ELR (cell line): ENCODE measurements at places on chromosomes 7 and 10.
A peak's percentile ranks its signal among the peaks of the same experiment; 100 is the strongest.

DNA sequence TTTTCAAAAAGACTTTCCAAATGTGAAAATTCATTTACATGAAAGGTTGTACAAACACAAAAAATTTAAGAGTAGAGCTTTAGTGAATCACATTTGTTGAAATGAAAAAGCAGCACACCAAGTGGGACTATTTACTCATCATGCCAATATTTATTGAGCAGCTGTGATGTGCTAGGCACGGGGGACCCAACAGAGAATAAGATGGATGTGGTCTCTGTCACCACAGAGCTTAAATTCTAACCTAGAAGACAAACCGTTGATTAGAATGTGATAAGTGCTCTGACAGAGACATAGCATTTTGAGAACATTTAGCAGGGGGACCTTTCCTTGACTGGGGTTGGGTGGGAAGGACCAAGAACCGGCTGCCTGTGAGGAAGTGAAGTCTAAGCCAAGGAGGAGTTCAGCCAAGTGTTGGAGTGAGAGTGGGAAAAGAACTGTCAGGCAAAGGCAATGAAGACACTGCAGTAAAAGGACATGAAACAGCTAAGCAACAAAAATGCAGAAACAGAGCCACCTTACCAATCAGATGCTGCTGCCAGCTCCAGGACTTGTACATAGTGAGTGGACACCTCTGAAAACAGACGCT lies 19.1 kb downstream of the ADAM12 start:
- no peak for DNase-seq

DNA sequence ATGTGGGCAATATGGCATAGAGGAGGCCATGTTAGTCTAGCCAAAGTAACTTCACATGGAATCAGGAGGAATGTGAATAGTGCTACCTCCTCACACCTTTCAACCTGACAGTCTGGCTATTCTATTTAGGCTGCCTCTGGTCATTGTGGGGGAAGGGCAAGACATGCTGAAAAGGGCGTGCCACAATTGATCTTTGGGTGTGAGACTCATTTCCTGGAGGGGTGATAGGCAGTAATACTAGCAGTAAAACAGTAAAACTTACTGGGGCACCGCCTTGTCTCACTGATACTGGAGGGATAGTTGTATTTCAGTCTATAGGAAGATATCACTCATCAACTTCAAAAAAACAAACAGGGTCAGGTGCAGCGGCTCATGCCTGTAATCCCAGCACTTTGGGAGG lies 88.7 kb downstream of the TMEM168 start:
- no peak for DNase-seq

DNA sequence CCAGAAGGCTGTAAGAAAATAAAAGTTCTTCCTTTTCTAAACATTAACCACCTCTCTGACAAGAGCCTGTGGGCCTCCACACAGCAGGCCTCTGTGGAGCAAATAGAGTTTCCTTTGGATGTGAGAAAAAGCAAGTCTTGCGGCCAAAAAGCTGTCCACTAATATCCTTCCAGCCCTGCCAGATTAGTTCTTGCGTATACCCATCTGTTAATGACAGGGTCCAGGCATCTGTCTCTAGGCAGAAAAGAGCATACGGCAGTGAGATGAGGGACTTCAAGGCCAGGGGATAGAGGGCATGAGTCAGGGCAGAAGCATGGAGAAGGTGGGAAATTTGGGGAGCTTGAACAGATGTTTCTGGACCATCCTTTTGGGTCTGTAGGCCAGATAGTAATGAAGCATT lies 164.9 kb downstream of the NSUN6 start:
- no peak for DNase-seq

GRCh38 chr7:149473251-149473650 lies 12.4 kb upstream of the ZNF777 start:
- DNase-seq: no peak

- peak; percentile 100 for DNase-seq
Measured at GRCh38 chr7:37031571-37032257, 307.4 kb upstream of the AOAH start.

GRCh38 chr10:24382979-24383663 lies 174.2 kb downstream of the KIAA1217 start:
- no peak for DNase-seq

DNA sequence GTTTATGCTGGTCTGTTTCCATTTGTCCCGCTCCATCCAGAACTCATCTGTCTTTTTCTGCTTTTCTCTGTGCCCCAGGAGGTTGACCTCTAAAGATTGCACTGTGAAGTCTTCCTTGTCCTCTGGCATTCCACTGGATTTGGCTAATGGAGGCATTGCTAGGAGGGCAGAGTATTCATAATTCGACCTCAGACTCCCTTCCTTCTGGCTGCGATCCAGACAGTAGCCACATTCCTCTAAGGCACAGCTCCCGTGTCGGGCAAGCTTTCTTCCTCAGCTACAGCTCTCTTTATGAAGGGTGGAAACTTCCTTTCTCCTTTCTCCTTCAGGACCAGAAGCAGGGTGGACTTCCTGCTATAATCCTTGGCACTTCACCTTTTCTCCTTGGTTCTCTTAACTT lies 175.9 kb downstream of the BAMBI start:
- no peak for DNase-seq

- no peak for DNase-seq
Measured at GRCh38 chr10:132911786-132912097, 30.6 kb downstream of the CFAP46 start.

DNA sequence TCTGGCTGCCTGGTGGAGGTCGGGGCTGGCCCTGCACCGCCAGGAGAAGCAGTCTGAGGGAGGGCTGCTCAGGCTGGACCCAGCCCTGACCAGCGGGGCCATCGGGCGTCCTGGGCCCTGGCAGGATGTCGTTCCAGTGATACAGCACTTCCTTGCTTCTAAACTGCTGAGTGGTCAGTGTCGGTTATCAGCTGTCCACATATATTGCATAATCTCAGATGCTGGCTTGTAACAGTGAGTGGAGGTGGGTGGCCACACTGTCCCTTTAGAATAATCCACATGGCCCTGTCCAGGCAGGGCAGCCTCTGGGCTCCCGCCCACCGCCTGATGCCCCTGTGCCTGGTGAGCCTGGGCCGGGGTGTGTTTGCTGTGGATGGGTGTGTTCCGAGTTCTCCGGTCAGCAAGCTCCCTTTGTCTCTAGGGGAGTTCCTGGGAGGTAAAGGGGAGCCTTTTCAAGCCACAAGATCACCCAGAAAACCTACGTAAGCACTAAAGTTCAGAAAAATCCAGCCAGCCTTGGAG lies 86.1 kb downstream of the LHPP start:
- DNase-seq: no peak

GRCh38 chr7:159240962-159241361 lies 96.3 kb upstream of the VIPR2 start:
- no peak for DNase-seq

GRCh38 chr7:73482746-73483145 lies 39.3 kb downstream of the BAZ1B start:
- no peak for DNase-seq

- DNase-seq: no peak
Measured at GRCh38 chr7:1554333-1555045, 1.5 kb downstream of the TMEM184A start.

- no peak for DNase-seq
Measured at GRCh38 chr7:157615101-157615817, 278.5 kb downstream of the DNAJB6 start.

GRCh38 chr7:76191783-76192240 lies 9.9 kb upstream of the SRRM3 start:
- peak; percentile 75 for DNase-seq

DNA sequence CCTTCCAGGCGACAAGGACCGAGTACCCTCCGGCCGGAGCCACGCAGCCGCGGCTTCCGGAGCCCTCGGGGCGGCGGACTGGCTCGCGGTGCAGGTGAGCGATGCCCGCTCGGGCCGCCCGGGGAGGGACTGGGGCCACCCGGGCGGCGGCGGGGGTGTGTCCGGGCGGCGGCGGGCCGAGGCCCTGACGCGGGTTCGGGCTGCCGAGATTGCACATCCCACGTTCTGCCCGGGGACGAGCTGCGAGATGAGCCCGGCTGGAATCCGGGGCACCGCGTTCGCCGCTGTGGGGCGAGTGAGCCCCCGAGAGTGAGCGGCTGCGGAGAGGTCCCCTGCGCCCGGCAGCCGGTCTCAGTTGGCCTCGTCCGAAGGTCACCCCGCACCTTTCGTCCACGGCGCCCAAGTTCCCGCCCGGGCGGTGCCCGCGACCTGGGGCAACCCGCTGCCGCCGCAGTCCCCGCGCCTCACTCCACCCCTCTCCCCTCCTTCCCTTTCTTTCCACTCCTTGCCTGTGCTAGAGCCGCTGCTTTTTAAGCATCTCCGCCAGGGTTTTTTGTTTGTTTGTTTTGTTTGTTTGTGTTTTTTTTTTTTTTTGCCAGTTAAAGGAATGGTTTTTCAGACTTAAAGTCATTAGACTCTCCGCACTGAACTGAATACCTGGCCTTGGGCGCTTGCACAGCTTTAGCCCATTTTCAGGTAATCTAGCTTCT lies 515 bp downstream of the RALA start:
- DNase-seq: peak; percentile 39

GRCh38 chr7:22417349-22417748 lies 60.4 kb upstream of the RAPGEF5 start:
- DNase-seq: no peak

GRCh38 chr10:89773081-89773480 lies 71.7 kb downstream of the KIF20B start:
- peak; percentile 33 for DNase-seq

GRCh38 chr7:44131173-44132029 lies 8.1 kb upstream of the POLD2 start:
- peak; percentile 37 for DNase-seq

DNA sequence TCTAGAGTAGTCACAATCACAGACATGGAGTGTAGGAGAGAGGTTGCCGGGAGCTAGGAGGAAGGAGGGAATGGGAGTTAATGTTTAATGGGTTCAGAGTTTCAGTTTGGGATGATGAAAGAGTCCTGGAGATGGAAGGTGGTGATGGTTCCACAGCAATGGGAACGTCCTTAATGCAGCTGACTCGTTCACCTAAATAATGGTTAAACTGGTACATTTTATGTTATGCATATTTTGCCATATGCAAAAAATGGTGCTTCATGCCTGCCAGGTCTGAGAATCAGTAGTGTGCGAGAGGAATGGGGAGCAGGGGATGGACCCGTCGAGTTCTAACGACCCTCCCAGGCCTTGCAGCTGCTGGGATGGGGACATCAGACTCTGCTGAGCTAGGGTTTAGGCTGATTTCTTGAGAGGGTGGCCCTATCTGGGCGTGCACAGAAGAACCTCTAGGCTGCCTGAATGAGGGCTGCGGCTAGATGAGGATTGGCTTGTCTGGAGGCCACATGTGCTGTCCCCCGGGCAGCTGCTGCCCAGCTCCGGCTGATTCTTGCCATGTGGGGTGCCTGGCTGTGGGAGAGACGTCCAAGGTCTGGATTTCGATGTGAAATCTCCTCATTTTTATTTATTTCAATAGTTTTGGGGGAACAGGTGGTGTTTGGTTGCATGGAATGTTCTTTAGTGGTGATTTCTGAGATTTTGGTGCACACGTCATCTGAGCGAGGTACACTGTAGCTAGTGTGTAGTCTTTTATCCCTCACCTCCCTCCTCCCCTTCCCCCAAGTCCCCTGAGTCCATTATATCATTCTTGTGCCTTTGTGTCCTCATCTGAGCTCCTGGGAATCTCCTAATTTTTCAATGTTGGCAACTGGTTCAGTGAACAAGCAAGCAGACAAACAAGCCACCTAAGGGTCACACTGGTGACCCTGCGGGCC lies 116.0 kb downstream of the GRK5 start:
- no peak for DNase-seq

- DNase-seq: no peak
Measured at GRCh38 chr10:23850631-23851030, 358.3 kb upstream of the KIAA1217 start.

GRCh38 chr7:128322040-128322643 lies 21.6 kb downstream of the RBM28 start:
- DNase-seq: peak; percentile 53

GRCh38 chr7:33040803-33041516 lies 21.6 kb downstream of the NT5C3A start:
- peak; percentile 45 for DNase-seq

DNA sequence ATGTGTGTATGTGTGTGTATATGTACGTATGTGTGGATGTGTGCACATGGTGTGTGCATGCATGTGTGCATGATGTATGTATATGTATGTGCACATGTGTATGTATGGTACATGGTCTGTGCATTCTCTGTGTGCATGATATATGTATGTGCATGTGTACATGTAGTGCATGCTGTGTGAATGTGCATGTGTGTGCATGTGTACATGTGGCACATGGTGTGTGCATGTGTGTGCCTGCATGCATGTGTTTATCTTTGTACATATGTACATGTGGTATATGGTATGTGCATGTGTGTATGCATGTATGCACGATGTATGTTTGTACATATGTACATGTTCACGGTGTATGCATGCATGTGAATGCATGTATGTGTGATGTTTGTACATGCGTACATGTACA lies 383.7 kb downstream of the TYW1 start:
- no peak for DNase-seq

- peak; percentile 70 for DNase-seq
Measured at GRCh38 chr7:151690606-151691005, 170.9 kb upstream of the RHEB start.

DNA sequence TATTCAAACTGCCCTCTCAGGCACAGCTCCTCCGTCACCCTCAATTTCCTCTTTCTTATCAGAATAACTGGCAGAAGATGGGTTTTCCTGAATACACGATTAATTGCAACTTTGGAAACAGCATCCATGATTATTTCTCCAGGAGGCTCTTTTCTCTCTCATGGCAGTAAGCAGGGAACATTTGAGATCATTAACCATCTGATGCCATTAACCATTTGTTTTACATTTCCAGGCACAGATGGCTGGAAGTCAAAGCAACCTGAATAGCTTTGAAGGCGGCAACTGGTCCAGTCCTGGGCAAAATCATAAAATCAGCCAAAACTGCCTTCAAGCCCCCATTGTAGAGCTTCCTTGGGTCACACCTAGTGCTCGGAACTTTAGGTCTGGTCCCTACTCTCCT lies 289.5 kb upstream of the AOAH start:
- DNase-seq: no peak

- peak; percentile 79 for DNase-seq
Measured at GRCh38 chr10:119333146-119333792, 125.9 kb downstream of the GRK5 start.

DNA sequence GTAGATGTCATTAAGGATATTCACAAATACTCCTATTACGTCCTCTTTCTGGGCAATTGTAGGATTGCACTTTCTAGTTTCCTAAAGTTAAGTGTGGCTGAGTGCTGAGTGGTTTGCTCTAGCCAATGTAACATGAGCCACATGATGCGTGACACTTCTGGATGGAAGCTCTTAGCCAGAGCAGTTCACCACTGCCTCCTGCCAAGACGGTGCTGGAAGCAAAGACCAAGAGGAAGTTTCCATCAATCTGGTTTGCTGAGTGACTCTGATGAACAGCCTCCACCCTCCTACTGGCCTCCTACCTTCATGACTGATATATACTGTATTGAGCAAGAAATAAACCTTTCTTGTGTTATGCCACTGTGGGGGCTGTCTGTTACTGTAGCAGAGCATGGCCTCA lies 318.1 kb downstream of the KCNMA1 start:
- DNase-seq: no peak

DNA sequence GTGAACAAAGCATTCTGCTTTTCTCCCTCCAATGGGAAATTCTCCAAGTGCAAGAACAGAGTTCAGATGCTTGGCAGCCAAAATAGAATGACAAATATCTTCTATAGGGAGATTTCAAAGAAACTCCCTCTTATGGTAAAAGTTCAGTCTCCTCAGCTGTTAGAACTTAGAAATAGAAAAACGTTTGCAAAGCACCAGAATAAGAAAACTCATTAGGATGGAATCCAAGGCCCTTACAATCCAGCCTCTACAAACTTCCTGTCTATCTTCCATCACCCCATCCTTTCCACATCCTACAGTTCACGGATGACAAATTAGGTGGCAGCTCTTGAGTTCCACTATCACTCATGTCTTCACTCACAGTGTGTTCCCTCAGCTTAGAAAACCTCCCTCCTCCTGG lies 25.7 kb downstream of the FAM13C start:
- no peak for DNase-seq
